ENCODE measurements at places on chromosomes 6 and 20.

DNA sequence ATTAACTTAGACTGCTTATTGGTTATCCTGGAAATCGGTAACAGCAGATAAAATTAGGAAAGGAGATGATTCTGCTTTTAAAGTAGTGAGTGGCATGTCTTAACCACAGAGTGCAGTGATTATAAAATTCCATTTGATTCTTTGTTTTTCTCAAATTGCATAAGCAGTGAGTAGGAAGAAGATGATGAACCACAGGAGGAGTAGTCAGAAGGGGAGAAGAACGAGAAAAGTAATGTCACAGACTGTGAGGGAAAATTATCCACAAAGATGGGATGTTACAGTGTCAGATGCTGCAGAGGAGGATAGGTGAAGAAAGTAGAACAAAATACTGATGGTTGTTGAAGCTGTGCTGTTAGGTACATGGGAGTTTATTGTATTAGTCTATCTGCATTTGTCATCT, 63.0 kb downstream of the ITCH start:
- DNase-seq, result no peak

DNA sequence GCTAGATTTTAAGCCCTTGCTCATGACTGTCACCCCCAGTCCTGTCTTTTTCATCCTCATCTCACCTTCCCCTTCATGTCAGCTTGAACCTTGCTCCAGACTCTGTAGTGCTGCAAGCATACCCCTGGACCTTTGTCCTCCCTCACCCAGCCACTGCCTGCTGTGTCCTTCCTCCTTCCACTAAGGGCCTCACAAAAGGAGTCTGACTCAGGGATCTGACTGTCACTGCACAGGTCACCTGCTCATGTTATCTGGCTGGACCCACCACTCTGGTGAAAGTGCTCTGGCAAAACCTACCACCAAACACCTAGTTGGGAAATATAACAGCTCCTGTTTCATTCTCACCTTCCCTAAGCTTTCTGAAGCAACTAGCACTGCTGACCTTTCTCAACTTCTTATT, 151.4 kb downstream of the INSM1 start:
- DNase-seq, result no peak

DNA sequence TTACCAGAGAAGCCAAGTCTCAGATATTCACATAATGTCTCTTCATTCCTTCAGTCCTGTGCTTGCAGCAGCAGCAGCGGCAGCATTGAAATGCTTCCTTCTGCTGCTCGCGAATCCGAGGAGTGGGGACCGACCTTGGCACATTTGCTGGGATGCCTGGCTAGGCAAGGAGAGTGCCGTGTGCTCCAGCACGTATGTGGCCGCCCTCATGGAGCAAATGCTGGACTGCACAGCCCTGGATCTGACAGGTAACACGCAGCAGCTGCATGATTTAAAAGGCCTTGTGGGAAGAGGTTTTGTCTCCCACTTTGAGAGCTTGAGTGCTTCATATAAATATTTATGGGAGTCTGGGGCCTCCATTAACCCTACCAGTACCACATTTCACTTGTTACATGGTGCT, 9.9 kb downstream of the MAFB start:
- no peak for DNase-seq

GRCh38 chr6:167571550-167571949, 246.7 kb downstream of the TTLL2 start:
- DNase-seq, result no peak

GRCh38 chr6:155472886-155473285, 17.2 kb upstream of the NOX3 start:
- no peak for DNase-seq

DNA sequence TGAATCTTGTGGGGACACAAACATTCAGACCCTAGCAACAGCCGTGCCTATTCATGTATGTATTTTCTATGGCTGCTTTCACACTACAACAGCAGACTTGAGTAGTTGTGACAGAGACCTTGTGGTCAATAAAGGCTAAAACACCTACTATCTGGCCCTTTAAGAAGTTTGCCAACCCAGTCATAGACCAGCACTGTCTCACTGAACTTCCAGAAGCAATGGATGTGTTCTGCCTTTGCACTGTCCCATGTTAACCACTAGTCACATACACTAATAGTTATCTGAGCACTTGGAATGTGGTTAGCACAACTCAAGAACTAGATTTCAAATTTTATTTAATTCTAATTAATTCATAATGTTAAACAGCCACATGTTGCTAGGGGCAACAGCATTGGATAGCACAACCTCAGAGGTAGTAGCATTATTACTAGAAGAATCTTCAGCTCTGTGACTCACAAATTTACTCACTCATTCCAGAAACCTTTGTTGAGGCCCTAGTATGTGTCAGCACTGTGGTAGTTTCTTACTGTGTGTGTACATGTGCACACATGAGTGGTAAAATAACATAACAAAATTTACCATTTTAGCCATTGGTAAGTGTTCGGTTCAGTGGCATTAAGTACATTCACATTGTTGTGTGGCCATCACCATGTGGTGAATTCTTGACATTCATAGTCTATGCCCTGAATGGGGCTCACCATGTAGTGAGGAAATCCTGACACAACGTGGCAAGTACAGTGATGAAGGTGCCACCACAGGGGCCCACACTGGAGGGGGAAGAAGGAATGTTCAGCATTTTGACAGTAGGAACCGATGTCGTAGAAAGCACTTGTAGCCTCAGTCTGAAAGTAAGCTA, 107.3 kb downstream of the CEP57L1 start:
- DNase-seq, result no peak

DNA sequence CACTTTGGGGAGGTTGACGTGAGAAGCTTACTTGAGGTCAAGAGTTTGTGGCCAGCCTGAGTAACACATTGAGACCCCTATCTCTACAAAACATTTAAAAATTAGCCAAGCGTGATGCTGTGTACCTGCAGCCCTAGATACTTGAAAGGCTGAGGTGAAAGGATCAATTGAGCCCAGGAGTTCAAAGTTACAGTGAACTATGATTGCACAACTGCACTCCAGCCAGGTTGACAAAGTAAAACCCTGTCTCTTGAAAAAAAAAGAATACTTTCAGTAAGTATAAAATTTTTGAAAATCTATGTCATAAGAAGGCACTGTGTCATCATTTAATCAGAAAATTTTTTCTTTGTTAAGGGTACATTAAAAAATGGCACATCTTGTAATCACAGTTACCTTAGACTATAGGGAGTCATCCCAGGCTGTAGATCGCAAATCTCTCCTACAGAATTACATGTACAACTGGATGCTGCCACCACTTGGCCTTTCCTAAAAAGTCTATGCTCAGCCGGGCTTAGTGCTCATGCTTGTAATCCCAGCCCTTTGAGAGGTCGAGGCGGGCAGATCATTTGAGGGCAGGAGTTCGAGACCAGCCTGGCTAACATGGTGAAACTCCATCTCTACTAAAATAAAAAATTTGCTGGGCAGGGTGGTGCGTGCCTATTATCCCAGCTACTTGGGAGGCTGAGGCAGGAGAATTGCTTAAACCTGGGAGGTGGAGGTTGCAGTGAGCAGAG, 17.0 kb upstream of the MRS2 start:
- DNase-seq, result no peak

- DNase-seq, result no peak
Observed at GRCh38 chr6:7684843-7685242, 41.1 kb upstream of the BMP6 start.

GRCh38 chr6:126437205-126437604, 97.3 kb downstream of the CENPW start:
- DNase-seq, result no peak

- DNase-seq, result no peak
Observed at GRCh38 chr6:2259002-2259494, 13.6 kb upstream of the GMDS start.

- DNase-seq, result no peak
Observed at GRCh38 chr6:100370265-100370664, 94.5 kb downstream of the SIM1 start.

GRCh38 chr6:161393839-161394364, 120.0 kb upstream of the AGPAT4 start:
- no peak for DNase-seq

GRCh38 chr6:10163203-10163962, 251.5 kb downstream of the TFAP2A start:
- DNase-seq, result no peak

GRCh38 chr6:46263707-46264086, 92.9 kb upstream of the ENPP5 start:
- no peak for DNase-seq

GRCh38 chr6:149974825-149975224, 11.1 kb downstream of the ULBP1 start:
- DNase-seq, result no peak

DNA sequence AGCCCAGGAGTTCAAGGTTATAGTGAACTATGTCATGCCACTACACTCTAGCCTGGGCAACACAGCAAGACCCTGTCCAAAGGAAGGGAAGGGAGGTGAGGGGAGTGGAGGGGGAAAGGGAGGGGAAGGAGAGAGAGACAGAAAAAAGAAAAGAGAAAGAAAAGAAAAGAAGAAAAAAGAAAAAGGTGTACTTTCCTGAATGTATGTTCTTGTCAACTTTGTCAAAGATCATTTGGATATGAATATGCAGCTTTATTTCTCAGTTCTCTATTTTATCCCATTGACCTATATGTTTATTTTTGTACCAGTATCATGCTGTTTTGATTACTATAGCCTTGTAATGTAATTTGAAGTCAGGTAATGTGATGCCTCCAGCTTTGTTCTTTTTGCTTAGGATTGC, 30.9 kb upstream of the FKBP1C start:
- no peak for DNase-seq

DNA sequence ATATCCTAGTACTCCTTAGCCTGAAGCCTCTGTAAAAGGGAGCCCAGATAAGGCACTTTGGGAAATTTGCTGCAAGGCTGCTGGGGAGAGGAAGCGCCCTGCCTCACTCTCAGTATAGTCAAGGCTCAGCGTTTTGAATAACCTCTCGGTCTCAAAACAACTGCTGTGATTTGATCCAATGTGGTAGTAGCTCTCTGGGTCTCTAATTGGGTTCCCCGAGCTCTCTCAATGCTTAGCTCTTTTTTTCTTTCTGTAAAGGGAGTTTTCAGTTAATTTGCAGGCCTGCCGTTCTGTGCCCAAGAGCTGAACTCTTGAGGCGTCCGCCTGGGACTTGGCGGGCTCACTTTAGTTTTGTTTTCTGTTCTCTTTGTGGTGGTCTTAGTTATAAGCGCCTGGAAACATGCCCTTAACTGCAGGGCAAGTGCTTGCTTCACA, 41.2 kb downstream of the ZHX3 start:
- DNase-seq, result no peak

DNA sequence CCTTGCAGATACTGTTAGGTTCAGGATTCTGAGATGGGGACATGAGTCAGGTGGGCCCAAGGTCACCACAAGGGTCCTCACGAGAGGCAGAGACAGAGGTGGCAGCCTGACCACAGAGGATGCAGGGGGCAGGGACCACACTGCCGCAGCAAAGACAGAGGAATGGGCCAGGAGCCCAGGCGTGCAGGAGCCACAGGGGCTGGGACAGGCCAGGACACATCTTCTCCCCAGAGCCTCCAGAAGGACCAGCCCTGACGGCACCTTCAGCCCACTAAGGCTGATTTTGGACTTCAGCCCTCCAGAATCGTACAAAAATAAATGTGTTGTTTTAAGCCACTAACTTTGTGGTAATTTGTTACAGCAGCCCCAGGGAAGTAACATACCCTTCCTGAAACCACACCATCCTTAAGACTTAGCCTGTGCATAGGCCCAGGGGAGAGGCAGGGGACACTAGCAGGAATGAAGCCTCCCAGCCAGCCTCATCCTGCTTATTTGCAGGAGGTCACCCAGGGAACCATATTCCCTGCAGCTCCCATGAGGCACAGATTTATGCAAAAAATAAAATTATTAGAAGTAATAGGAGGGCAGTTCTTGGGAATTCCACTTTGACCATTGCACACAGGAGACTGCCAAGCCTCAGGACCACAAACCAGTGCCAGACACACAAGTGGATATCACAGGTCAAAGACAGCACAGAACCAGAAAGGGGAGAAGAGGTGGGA, 119.3 kb upstream of the CST7 start:
- DNase-seq, result no peak
